Iris pigment epithelial cell (primary cell): ENCODE measurements at places on chromosomes 13 and 19.

GRCh38 chr13:27967736-27968315, 1.3 kb downstream of the CDX2 start:
- no peak for DNase-seq

- DNase-seq = peak; percentile 100
Observed at GRCh38 chr13:100392709-100393630, 195.6 kb downstream of the GGACT start.

DNA sequence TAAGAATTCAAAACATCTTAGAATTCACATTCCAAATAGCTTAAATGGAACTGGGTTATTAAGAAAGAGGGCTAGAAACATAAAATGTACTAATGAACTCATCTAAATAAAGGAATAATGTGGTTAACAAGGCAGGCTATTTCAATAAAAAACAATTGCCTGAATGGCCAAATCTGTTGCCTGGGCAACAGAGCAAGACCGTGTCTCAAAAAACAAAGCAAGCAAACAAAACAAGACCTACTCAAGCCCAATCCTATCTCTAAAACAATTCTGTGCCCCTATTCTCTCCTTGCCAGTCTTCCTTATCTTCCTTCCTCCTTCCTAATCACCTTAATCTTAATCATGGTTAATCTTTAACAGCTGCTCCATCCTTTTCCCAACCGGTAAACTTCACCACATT, 12.1 kb downstream of the IGFL1 start:
- no peak for DNase-seq

DNA sequence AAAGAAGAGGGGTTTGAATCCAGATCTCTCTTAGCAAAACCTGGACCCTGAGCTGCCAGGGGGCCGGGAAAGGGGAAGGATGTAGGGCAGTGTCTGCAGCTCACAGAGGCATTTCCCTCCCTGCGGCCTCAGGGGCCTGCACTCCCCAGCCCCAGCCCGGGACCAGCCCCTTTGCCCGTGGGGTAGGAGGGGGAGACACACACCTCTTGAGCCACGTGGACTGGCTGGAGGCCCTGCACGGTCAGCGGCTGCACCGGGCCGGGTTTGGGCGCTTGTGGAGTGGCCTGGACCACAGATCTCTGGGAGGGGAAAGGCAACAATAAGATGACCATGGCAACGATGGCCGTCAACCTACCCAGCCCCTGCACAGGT, 26.9 kb downstream of the RFX1 start:
- DNase-seq = no peak

DNA sequence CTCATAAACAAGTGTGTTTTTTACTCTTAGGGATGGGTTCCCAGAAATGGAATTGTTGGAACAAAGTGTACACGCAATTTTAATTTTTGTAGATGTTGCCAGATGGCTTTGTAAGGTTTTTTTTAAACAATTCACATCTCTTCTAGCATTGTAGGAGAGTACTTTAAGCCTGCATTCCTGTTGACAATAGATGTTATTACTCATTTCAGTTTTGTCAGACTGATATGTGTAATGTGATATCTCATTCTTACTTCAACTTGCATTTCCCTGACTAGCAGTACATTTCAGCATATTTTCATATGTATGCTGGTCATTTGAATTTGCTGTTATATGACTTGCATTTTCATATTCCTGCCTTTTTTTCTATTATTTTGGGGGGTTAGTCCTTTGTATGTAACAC, 186.6 kb upstream of the SLITRK6 start:
- peak; percentile 34 for DNase-seq

GRCh38 chr19:12159773-12160414, 3.0 kb upstream of the ZNF136 start:
- DNase-seq = no peak

- peak; percentile 75 for DNase-seq
Observed at GRCh38 chr13:23610966-23611491, 40.8 kb downstream of the TNFRSF19 start.

- DNase-seq = no peak
Observed at GRCh38 chr13:36059321-36059720, 71.9 kb downstream of the DCLK1 start.

GRCh38 chr13:104024416-104025170, 958.4 kb upstream of the SLC10A2 start:
- peak; percentile 95 for DNase-seq

GRCh38 chr13:63449550-63449949, 2033.9 kb upstream of the PCDH20 start:
- no peak for DNase-seq

- DNase-seq = no peak
Observed at GRCh38 chr19:4710281-4710600, 13.4 kb downstream of the DPP9 start.

DNA sequence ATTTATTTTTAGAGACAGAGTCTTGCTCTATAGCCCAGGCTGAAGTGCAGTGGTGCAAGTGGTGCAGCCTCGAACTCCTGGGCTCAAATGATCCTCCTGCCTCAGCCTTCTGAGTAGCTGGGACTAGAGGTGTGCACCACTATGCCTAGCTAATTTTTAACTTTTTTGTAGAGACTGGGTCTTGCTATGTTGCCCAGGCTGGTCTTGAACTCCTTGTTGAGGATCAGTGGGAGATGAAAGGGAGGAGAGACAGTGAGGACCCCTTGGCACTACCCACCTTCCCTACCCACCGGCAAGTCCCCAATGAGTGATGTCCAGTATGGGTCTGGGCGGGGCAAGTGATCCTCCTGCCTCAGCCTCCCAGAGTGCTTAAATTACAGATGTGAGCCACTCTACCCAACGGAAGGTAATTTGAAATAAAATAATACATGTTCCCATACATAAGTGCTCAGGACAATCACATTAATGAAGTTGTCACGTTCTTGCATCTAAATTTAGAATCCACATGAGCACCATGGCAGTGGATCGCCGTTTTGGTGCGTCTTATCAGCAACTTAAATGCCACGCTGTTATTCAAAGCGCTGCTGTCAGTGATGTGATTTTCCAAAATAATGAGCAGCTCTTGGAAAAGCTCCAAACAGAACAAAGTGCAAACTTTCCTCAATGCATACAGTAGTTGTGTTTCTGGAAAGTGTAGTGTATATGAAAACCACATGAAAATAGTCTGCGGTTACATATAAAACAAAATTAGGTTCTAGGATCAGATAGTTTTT, 5.9 kb upstream of the ARL11 start:
- no peak for DNase-seq

- DNase-seq = no peak
Observed at GRCh38 chr13:28794396-28794795, 25.7 kb upstream of the MTUS2 start.

GRCh38 chr13:109990296-109990695, 203.9 kb upstream of the IRS2 start:
- no peak for DNase-seq

DNA sequence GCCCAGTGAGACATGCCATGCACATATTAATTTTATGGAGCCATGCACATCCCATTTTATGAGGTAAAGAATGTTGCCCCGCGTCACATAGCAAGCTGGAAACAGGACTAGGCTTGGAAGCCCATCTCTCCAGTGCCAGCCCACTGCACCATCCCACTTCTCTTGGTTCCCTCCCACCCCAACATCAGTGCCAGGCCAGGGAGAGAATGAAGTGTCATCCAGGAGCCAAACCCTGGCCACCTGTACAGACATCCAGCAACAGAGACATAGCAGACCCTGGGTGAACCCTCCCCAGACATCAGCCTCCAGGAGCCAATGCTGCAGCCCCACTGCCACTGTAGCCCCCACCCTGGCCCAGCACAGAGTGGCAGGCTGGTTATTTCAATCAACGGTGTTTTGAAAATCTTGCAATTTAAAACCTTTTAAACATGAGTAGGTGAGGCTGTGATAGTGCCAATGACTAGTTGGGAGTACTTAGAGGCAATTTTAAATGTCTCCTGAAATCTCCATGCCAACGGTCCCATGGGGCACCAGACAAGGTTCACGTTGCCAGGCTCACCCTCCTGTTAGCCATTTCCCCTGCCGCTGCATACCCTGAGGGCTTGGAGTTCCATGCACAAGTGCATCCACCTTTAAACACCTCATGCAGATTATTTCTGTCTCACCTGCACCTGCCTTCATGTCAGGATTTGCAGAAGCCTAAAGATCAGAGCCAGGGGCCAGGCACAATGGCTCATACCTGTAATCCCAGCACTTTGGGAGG, 34.7 kb downstream of the VSTM2B start:
- no peak for DNase-seq

GRCh38 chr13:82634946-82635345, 1247.3 kb downstream of the SLITRK1 start:
- peak; percentile 25 for DNase-seq

DNA sequence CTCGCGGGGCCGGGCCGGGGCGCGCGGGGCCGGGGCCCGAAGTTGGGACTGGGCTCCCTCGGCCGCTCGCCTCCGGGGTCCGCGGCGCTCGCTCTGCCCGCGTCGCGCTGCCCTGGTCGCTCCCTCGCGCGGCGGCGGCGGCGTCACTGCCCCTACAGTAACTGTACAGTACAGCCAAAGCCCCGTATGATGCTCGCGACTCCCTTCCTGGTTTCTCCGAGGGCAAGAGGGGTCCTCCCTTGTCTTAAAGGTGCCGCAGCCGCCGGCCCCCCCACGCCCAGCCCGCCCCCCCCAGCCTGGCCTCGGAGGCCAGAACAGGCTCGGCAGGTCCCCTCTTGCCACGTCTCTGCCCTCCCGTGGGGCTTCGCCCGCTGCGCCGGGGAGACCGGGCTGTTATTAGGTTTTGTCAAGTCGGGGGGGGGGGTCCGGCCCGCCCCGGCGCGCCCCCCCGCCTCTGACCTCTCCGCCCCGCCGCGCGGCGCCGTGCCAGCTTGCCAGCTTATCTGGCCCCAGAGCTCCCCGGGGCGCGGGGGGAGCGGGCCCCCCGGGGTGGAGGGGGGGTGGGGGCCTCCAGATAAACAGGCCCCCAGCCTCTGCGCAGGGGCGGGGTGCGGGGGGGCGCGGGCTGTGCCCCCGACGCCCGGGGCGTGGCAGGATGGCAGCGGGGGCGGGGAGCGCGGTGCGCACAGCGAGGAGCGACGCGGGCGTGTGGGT, at the start of gene ZBTB7A:
Gene ZBTB7A, minus strand, starts transcription at position 218 of the 714 bp plus-strand sequence. CDS start 11,667 bp downstream, outside the sequence.
- DNase-seq = peak; percentile 54

DNA sequence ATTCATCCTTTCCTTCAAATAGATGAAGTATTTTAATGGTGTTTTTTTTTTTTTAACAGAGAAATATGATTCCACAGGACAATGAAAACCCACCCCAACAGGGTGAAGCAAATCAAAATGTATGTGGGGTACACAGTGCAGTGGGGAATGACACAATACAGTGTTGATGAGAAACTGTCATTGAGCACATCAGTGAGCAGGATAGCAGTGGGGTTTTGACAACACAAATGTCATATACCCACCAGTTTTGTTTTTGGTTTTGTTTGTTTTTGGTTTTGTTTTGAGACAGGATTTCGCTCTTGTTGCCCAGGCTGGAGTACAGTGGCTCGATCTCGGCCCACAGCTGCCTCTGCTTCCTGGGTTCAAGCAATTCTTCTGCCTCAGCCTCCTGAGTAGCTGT, 29.2 kb downstream of the ZNF844 start:
- no peak for DNase-seq

DNA sequence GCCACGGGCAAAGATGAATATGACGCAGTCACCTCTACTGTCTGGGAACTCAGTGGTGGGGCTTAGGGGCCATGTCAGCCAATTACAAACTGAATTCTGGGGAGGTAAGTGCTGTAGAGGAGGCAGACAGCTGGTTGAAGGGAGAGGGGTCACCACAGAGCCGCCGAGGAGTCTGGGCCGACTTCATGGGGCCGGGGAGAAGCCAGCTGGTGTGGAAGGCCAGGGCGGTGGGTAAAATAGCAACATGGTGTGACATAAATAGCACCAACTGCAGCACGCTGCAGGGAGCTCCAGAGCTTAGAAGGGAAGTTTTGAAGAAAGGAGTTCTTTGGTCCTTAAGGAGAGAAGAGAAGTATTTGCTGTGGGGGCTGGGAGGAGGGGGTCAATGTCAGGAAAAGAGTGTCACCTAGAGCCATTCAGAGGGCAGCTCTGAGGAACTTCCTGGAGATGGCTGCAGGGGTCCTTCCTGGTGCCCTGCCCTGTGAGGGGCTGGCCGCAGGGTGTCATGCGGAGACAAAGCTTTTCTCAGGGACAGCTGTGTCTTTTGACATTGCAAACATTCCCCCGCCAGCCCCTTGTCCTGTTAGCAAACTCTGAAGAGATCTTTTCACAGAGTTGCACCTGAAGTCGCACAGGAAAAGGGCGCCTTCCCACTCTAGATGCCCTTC, 6.4 kb downstream of the METTL21C start:
- no peak for DNase-seq

GRCh38 chr19:3458229-3459088, 21.9 kb downstream of the SMIM24 start:
- peak; percentile 31 for DNase-seq

- no peak for DNase-seq
Observed at GRCh38 chr19:6161271-6161850, 25.9 kb downstream of the ACSBG2 start.

- DNase-seq = no peak
Observed at GRCh38 chr13:27857282-27857681, 62.5 kb upstream of the PDX1 start.

DNA sequence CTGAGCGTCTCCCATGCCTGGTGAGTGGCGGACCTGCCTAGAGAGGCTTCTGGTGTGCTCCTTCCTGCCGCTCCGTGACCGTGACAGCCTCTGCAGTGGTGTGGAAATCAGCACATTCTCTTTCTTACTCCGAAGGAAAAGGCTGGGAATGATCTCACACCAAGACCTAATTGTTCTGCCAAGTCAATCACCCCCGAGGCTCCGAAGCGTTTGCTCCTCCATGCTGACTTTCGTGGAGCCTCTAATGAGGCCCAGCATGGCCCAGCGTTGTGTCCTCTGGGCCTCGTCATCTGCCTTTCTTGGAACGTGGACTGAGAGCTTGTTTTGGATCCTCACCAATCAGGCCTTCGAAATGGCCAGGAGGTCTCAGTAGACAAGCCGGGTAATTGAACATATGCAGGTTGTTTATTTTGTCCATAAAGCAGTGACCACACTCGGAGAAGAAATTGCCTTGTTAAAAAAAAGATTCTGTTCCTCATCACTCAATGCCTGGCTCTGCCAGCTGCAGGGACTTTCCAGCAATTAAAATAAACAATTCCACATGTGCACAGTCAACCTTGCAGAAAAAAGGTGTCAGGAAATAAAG, 107.1 kb downstream of the UBL3 start:
- no peak for DNase-seq

- peak; percentile 72 for DNase-seq
Observed at GRCh38 chr19:12090807-12091206, 26.3 kb downstream of the ZNF844 start.

GRCh38 chr13:39637890-39638289, 17.6 kb upstream of the COG6 start:
- DNase-seq = no peak

DNA sequence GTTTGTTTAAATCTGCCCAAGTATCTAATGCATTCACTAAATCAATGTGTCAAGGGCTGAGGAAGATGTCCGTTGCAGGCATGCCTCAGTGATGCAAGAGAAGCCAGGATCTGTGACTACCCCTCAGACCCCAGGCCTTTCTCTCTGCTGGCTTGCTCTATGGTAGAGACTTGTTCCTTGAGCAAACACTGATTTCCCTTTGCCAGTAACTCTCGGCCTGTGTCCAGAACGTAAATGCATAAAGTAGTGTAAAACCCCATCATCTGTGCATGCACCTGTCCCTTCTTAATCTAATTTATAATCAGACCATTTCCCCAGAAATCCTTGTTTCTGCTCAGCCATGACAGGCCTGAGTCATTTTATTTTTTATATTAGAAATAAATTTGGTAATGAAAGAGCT, 28.7 kb upstream of the FRY start:
- no peak for DNase-seq
